Stimulated activated CD4-positive, alpha-beta T cell treated with anti-CD3 and anti-CD28 coated beads, Interleukin-15, amount 100 ng/mL, for 1 hour (primary cell): ENCODE measurements at places on chromosomes 4 and X.

- no peak for DNase-seq
Measured at GRCh38 chr4:117626664-117627063, 407.6 kb upstream of the NDST3 start.

DNA sequence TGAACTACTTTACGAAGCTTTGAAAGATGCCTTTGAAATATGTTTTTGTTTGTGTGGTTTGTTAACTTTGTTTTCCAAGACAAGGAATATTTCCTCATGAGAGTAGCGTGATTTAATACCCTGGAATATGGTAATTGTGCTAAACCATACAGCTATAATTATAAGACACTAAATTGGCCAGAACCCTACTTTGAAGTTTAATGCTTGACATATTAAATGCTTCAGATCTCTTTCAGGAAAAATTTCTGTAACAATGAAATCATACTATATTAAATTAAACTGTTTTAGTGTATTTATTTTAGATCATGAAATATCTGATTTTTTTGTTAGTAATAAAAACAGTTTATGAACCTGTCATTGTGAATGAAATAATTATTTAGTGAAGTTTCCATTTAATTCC, 63.5 kb downstream of the DCLK2 start:
- DNase-seq = no peak

- DNase-seq = no peak
Measured at GRCh38 chr4:101178731-101179130, 168.6 kb downstream of the PPP3CA start.

DNA sequence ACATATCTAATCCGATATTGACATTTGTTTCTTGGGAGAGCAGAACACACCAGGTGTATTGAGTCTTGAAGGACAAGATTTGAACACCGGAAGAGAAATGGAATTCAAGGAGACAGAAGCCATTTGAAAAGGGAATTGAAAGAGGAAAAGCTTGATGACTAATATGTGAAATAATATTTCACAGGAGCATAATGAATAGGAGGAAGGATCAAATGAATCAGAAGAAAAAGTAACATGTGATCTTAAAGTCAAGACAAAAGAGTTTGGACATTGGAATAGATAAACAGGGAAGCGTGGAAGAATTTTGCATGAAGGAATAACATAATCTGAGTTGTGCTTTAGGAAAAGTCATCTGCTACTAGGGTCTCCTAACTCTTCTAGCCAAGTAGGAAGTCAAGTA, 145.5 kb upstream of the PDHA2 start:
- DNase-seq = no peak

- DNase-seq = no peak
Measured at GRCh38 chrX:130106071-130106470, 4.2 kb downstream of the ELF4 start.

DNA sequence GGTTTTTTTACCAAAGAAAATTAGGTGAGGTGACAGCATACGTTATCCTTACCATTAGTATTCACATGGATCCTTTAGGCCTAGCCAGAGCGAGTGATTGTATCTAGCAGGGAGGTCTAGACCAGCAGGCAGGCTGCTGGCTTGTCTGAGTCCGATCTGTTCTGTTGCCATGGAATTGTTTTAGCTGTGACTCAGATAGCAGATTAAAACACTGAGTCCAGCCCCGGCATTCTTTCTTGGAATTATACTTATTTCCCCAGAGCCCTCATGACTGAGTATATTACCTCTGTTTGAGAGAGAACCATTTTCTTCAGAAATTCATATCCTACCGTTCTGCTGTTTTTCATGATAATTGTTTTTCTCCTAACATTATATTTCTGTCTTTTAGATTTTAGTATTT, 37.4 kb downstream of the OCRL start:
- DNase-seq = no peak

- DNase-seq = no peak
Measured at GRCh38 chrX:63506320-63506719, 155.2 kb upstream of the SPIN4 start.
